ENCODE measurements at places on chromosomes 12 and 14.

DNA sequence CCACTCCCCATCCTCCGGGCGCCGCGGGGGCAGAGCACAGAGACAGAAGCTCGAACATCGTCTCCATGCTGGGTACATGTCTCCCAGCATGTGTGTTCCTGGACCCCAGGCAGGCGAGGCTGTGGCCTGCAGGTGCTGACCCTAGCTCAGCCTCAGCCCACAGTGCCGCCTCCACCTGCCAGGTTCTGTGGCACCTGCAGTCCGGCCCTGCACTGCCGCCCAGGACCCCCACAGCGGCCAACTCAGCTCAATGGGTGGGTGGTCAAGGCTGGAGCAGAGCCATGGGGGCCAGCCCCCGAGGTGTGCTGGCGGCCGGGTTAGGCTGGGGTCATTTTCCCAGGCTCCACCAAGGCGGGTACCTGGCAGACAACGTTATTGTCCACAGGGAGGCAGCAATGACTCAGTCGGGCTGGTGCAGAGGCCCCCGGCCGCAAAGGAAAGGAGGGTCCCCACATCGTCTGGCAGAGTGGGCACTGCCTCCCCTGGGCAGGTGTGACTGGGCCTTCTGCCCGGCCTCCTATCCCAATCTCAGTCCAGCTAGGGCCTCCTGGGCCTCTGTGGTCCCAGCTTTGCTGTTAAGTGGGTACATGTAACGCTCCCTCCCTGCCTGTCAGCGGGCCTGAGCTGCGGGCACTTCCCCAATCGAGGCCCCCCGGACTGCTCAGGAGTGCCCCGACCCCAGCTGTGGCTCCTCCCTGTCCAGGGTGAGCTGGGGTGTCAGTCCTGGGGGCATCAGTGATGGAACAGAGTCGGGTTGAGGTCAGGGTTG, 20.2 kb upstream of the NUDT14 start:
- no peak for DNase-seq

DNA sequence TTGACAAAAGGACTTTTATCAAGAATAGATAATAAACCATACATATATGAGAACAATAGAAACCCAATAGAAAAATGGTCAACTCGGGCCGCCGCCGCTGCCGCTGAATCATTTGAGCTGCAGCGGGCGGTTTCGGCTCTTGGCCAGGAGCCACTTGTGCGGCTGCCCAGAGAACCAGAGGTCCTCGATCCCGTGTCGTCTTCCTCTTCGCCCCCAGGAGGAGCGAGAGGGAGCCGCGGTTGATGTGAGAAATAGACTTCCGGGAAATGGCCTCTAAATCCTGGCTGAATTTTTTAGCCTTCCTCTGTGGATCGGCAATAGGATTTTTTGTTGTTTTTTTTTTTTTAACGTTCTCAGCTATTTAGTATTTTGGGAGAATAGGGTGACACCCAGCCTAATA, 44.8 kb downstream of the CPSF6 start:
- no peak for DNase-seq

GRCh38 chr12:112169161-112169872, 44.0 kb downstream of the TRAFD1 start:
- DNase-seq = no peak

DNA sequence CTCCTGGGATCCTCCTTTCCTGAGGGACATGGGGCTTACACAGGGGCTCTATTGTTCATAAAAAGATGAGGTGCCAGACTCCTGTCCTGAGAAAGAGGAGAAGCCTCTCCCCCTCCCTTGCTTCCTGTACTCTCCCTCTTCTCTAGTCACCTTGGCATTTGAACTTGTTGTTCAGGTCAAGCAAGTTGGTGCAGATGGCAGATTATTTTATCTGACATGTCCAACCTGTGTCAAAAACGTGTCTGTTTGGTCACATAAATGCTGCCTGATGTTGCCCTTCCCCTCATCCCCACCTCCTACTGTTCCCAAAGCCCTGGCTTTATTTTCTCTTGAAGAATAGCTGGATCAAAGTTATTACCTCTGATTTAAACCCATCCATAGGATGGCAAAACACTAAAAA, 154.8 kb downstream of the TMX1 start:
- DNase-seq = no peak

DNA sequence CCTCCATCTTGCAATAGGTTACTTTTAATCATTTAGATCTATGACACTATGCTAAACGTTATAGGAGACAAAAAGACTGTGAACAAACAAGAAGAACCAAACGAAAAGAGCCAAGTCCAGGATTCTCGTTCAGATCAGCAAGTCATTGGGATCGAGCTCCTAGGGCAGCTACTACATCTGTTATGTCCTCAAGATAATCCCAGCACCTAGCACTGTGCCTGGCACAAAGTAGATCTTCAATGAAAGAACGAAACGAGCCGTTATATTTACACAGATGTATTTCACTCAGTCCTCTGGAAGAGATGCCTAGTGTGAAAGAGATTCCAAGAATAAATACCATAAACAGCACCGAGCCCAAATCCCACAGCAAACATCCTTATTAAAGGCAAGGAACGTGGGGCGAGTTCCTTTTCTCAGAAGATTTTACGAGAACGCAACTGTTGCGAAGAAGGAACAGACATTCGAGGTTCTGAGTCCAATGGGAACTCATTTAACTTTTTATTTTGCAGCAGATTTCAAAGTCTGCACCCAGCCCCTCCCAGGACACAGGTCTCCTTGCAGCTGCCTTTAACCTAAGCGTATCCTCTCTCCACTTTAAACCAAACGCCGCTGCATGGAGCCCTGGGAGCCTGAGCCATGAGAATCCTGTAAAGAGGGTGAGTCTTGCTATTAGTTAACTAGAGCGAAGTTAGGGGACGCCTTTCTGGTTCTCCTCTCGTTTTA, 544 bp upstream of the TDP1 start:
- no peak for DNase-seq

GRCh38 chr12:50825372-50825838, 17.3 kb upstream of the TMPRSS12 start:
- DNase-seq = no peak

DNA sequence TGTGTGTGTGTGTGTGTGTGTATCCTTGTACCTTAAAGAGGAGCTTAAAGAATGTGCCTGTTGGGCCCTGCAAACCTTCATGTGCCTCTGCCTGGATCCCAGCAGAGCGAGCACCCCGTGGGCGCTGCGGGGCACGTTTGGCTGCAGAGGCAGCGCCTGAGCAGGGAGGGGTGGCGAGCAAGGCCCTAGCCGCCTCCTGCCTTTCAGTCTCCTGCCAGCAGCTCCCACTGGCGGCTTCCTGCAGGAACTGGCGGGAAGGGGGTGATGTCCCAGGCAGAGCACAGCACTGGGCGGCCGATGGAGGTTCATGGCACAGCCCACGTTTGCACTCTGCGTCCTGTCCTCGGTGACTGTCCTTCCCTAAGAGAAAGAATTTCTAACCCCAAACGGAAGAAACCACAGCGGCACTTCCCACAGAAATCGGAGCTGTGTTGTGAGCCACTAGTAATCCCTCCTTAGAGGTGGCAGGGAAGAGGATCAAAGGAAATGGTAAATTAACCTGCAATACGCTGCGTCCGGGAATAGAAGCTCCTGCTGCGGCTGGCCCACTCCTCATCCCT, 19.8 kb downstream of the ZBTB42 start:
- no peak for DNase-seq

Measured in stimulated activated CD4-positive, alpha-beta T cell treated with anti-CD3 and anti-CD28 coated beads, Interleukin-1b, Interleukin-23, amount 100 ng/mL, for 1 hour (primary cell).